ENCODE measurements at places on chromosomes 13 and 19. TPM values are rescaled to one million over a fixed set of nuclear protein-coding genes. Genes with fewer than 3 reads are reported as not detected.

IGFL1 gene
- not detected for total RNA-seq

C5AR2 gene
- total RNA-seq, result 13.9 TPM

RYR1 gene
- 4.8 TPM for total RNA-seq

FOXA3 gene
- total RNA-seq, result not detected

DNA sequence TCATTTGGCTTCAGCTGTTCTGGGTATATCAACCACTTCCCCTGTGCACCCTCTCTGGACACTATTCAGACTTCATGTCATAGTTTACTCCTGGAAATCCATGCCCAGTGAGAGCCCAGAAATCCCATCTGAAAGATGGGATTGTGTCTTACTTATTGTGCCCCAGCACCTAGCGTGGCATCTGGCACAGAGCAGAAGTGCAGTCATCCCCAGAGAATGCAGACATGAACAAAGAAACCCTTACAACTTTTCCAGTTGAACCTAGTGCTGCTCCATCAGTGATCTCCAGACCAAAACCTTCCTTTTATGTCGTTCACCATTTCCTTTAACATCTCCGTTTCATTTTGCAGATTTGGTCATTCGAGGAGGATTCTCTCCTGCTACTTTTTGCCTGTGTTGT, 60.6 kb downstream of the MBNL2 start:
- DNase-seq, result no peak

DNA sequence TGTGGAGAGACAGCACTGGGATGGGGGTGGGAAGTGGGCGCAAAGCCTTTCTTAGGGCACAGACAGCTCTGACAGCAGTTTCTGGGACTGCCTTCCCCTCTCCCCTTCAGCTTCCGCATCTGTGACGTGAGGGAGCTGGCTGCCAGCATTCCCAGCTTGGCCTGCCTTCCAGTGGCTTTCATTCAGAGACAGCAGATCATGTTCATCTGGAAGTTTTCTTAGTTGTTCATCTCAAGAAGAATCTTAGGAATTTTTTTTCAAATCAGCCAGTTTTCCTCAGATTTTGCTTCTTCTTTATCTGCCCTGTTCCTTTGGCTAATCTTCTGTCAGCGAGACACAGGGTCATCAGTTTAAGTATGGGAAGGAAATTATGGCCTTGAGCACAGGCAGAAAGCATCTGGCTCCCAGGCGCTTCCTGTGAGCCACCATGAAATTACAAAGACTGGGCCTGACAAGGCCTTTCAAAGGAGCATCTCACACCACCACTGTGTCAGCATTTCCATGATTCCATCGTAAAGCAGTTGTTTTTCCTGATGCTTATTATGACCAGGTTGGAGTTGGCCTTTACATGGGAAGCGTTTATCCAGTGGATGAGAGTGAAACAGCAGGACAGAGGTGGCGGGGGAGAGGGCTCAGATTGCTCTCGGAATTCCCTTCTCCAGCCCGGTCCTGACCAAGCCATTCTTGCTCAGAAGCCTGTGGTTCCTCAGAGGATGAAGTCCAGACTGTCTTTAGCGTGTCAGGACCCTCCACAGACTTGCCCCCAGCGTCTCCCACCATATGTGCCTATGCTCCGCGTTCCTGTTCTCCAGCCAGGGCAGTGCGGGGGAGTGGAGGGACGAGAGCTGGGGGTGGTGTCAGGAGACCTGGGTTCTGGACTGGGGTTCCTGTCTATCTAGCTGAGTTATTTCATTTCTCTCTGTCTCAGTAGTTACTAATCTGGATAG, 43.6 kb downstream of the ARHGAP35 start:
- DNase-seq, result no peak

- no peak for DNase-seq
Measured at GRCh38 chr19:45847663-45848062, 15.3 kb downstream of the SYMPK start.

DNA sequence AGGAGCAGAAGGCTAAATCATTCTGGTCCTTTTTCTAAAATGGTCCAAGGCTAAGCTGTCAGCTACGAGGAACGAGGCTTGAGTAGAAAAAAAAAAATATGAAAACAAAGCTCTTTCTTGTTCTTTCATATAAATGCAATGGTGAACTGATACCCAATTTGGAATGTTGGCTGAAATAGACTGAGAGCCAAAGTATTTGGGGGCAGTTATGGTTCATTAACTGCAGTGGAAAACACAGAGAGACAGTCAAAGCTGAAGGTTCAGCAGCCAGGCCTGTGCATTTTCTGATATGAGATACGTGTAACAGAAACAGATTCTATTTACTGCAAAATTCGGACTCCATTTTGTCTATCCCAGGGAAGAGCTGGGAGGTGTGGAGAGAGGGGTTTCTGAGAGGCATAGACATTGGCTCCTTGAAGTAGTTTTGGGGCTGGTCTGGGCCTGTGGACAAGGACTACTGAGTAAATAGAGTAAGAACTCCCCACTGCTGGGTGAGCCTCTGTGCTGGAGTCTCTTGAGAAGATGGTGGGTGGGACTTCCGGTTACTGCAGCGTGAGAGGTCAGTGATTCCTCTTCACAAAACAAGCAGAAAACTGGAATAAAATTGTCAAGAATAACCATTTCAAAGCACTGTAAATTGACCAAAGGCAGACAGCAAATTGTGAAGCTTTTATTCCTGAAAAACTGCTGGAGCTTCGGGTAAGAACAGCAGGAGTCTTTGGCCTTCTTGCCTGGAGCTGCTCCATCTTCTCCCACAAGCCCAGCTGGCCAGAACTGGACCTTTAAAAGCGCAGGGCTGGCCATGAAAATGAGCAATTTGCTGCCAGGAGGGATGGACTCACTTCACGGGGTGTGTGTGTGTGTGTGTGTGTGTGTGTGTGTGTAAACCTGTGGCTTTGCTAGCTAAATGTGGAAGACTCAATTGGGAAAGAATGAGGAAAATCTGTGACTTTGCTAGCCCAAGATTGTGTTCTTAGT, 43.1 kb upstream of the CNMD start:
- DNase-seq, result no peak

DNA sequence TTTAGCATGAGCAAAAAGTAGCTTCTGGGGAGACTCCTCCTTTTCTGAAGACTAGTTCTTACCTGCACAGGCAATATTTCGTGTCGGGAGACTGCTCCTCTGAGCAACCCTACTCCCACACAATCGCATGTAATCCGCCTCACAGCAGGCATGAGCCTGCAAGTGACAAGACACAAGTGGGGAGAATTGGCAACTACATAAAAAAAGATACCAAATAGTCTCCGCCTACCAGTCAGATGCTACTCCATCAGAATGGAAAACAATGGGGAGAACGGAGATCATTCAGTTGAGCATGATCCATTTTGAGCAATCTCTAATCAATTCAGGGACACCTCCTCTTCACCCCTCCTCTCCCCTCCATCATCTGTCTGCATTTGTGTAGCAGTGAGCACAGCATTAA, 321.0 kb downstream of the COG6 start:
- no peak for DNase-seq

- DNase-seq, result no peak
Measured at GRCh38 chr19:10764340-10764894, 46.5 kb downstream of the DNM2 start.

DNA sequence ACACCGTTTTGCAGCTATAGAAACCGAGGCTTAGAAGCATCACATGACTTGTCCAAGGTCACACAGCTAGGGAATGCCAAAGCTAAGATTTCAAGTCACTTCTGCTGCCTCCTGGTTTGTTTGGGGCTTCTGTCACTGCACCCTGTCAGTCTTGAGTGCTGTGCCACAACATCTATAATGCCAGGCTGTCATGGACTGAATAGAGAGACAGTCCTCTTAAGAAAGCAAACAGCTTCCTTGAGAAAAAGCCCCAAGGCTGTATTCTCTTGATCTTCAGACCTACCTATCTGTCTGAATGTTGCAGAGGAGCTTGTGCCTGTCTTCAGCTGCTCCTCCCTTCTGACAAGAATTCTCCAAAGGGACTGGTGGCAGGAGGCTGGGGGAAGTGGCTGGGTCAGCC, 81.6 kb downstream of the OLFM4 start:
- DNase-seq, result no peak

DNA sequence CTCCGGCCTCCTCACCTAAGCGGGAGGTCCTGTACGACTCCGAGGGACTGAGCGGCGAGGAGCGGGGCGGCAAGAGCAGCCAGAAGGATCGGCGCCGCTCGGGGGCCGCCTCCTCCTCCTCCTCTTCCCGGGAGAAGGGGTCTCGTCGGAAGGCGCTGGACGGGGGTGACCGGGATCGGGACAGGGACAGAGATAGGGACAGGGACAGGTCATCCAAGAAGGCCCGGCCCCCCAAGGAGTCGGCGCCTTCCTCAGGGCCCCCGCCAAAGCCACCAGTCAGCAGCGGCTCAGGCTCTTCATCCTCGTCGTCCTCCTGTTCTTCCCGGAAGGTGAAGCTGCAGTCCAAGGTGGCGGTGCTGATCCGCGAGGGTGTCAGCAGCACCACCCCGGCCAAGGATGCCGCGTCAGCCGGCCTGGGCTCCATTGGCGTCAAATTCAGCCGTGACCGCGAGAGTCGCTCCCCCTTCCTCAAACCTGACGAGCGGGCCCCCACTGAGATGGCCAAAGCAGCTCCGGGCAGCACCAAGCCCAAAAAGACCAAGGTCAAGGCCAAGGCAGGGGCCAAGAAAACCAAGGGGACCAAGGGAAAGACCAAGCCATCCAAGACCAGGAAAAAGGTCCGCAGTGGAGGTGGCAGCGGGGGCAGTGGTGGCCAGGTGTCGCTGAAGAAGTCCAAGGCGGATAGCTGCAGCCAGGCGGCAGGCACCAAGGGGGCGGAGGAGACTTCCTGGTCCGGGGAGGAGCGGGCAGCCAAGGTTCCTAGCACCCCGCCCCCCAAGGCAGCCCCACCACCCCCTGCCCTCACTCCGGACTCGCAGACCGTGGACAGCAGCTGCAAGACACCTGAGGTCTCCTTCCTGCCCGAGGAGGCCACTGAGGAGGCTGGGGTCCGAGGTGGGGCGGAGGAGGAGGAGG, 10.8 kb downstream of the SCAF1 start:
- DNase-seq, result no peak

DNA sequence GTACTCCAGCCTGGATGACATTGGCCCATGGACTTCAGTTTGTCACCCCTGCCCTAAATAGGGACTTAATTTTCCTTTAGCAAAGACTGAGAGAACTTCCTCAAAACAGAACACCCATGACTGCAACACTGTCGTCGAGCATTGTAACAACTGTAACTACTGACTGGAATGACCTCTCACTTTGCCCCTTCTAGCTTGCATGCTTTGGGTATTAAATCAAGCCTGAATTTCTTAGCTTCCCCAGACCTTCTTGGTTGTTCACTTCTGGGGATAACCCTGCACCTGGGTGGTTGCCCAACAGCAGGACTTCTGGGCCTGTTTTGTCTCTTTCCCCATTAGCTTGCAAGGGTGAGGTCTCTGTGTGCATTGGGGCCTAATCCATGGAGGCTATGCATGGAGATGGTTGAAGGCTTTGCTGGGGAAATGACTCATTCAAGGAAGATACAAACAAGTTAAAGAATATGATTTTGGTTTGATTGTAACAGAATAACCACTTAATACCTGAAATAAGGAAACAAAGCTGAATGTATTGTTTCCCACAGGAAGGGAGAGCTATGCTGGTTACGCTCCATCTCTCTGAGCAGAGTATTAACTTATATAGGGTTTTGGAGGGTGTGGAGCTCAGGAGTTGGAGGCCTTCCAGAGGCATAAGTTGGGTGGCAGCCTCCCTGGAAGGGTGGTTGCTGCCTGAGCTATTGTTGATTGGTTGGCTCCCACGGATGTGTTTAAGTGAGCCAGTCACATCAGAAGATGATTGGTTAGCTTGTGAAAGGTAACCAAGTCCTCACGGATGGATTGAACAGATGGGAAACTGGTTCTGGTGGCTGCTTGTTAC, 34.7 kb upstream of the UBAC2 start:
- no peak for DNase-seq

GRCh38 chr19:16359074-16359473, 34.4 kb downstream of the KLF2 start:
- no peak for DNase-seq

GRCh38 chr13:77874406-77874805, 44.2 kb downstream of the EDNRB start:
- no peak for DNase-seq

Data from mesenteric fat pad (tissue), 1 donor.